Progenitor cell of endocrine pancreas (in vitro differentiated cells): ENCODE measurements at places on chromosomes 7 and 10. TPM values are rescaled to one million over a fixed set of nuclear protein-coding genes. Genes with fewer than 3 reads are reported as not detected.

The KLF14 gene
- 0.09 and 0.14 TPM in 2 replicates for total RNA-seq

The GJC3 gene
- total RNA-seq: 0.27 and 0.43 TPM in 2 replicates

The AQP1 gene
- total RNA-seq: 1.3 and 1.4 TPM in 2 replicates

The NPSR1 gene
- total RNA-seq: not detected in 2 replicates

The GIMAP6 gene
- not detected in 2 replicates for total RNA-seq

The P4HA1 gene
- total RNA-seq: 25.4 TPM in 2 replicates

The FFAR4 gene
- 0.07 and 0.13 TPM in 2 replicates for total RNA-seq

The HERPUD2 gene
- 37.4 and 39.1 TPM in 2 replicates for total RNA-seq

The CPA4 gene
- 4.9 and 5.1 TPM in 2 replicates for total RNA-seq

The REPIN1 gene
- total RNA-seq: 148 and 153 TPM in 2 replicates

The EIF3A gene
- total RNA-seq: 127 and 129 TPM in 2 replicates

GRCh38 chr7:17912536-17913235 lies 27.6 kb downstream of the SNX13 start:
- H3K4me3 ChIP-seq: no peak overlapping the region
- DNase-seq: no peak
- H3K27me3 ChIP-seq: no peaks in the 10 kb centered on the region
- H3K27ac ChIP-seq: no peak overlapping the region

DNA sequence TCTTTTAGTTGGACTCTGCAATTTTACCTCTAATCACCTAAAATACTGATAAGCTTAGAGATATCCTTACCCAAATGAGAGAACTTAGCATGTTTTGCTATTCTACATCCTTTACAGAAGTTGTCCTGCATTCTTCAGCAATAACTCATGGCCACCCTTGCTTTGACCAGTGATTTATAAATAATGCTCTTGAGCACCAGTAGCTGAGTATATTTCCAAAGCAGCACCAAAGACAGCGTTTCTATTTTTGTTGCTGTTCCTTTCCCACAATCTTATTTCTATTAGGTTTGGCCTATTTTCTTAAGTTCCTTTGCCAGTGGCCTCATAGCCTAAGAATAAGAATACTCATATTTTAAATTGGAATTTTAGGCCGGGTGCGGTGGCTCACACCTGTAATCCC lies 15.0 kb downstream of the ARPC1A start:
- no peak overlapping the region for H3K27ac ChIP-seq
- no peak overlapping the region for H3K4me3 ChIP-seq
- no peaks in the 10 kb centered on the region for H3K4me1 ChIP-seq
- H3K27me3 ChIP-seq: no peaks in the 10 kb centered on the region
- peaks cover 23% of the 10 kb centered on the region for H3K36me3 ChIP-seq
- no peak for DNase-seq

DNA sequence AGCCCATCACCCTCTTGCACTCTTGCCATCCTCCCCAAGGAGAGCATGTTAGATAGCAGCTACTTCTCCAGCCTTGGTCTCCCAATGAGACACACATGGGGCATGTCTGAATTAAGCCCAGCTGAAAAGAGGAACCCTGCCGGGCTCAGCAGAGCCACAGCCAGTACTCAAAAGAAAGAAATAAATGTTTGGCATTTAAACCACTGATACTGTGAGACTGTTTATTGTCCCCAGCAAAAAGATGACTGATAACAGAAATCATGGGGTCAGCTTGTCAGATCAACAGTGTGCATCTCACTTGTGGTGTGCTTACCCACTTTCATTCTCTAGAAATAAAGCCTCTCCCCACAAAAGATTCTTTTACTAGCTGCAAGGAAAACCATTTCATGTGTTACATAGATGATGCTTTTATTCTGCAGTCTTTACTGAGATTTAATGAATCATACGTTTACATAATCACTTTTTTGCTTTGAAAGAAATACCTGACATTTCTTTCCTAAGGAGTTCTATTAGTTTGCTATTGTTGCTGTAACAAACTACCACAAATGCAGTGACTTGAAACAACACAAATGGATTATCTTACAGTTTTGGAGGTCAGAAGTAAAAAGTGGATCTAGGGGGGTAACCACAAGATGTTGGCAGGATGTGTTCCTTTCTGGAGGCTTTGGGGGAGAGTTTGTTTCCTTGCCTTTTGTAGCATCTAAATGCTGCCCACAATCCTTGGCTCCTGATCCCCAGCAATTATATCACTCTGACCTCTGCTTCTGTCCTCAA lies 20.9 kb downstream of the ANKRD7 start:
- no peaks in the 10 kb centered on the region for H3K27me3 ChIP-seq
- H3K27ac ChIP-seq: no peak overlapping the region

DNA sequence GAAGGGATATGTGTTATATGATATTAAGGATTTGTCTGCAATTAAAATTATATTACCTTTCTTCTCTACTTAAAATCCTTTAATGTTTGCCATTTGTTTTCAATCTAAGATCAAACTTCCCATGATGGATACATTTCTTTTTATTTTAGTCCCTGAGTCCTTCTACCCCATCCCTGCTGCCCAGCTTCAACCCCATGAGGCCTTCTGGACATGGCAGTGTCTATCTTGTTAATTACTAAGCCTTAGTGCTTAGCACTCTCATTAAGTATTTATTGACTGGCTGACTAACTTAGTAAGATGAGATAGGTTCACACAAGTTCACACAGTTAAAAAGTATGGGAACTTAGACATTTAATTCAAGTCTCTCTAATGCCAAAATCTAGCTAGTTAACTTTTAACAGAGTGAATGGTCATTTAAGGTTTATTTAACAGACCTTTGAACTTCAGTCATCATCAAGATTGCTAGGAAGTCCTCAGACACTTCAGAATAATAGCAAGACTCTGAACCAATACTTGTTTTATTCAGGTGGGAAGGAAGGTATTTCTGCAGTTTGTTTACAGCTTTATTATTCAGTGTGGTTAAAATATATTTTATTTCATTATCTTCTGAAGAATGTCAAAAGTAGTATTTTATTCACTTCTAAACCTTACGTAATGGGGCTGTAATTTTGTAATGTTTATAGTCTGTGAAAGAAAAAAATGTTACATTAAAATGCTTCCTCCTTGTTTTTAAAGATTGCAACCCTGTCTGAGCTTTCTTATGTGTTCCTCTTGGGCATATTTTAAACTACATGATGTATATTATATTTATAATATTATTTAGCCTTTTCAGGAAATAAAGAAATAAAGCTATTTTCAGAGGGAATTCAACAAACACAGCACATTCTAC lies 848.9 kb downstream of the REEP3 start:
- H3K4me1 ChIP-seq: peaks cover 27% of the 10 kb centered on the region
- peaks cover 2% of the 10 kb centered on the region for H3K36me3 ChIP-seq
- peak overlapping the region; percentile 17 for H3K4me3 ChIP-seq
- peak overlapping the region; percentile 60 for H3K27ac ChIP-seq
- no peak for DNase-seq

- DNase-seq: no peak
- no peaks in the 10 kb centered on the region for H3K36me3 ChIP-seq
- H3K4me3 ChIP-seq: no peak overlapping the region
- no peak overlapping the region for H3K27ac ChIP-seq
- no peaks in the 10 kb centered on the region for H3K27me3 ChIP-seq
Observed at GRCh38 chr7:80941208-80941758, 22.4 kb upstream of the SEMA3C start.

- no peak for DNase-seq
- H3K27me3 ChIP-seq: no peaks in the 10 kb centered on the region
- H3K36me3 ChIP-seq: peaks cover 21% of the 10 kb centered on the region
- no peak overlapping the region for H3K4me3 ChIP-seq
- no peak overlapping the region for H3K27ac ChIP-seq
- no peaks in the 10 kb centered on the region for H3K4me1 ChIP-seq
Observed at GRCh38 chr7:155737590-155737989, 74.7 kb downstream of the SHH start.

- peaks cover 3% of the 10 kb centered on the region for H3K36me3 ChIP-seq
- DNase-seq: no peak
- H3K4me1 ChIP-seq: no peaks in the 10 kb centered on the region
- no peaks in the 10 kb centered on the region for H3K27me3 ChIP-seq
Observed at GRCh38 chr10:95864906-95865813, 42.6 kb upstream of the CC2D2B start.

DNA sequence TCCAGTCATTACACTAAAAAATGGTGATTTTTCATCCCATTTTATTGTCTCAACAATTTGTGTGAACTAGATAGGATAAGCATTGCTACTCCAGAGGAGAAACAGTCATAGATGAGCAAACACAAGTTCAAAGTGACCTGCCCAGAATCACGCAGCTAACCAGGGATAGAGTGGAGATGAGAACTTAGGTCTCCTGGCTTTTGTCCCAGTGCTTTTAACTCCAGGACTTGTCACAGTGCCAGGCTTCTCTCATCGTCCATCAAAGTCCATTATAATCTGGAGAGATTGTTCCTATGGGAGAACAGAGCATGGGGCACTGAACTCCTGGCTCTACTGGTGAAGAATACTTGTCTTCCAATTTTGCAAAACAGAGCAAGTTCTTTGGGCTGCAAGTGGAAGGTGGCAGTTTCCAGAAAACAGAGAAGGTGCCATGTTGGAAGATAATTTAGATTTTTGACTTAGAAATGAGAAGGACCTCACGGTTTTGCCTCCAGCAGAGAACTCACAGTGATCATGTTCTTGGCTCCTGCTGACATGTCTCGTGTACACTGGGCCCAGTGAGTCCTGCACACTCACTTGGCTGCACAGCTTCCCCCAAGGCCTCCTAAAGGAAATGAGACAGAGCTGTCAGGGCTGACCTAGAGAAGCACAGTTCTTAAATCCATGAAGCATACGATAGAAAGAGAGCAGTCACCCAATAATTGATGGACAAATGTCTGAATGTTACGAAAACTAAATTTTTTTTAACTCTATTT lies 322.9 kb upstream of the NRP1 start:
- no peaks in the 10 kb centered on the region for H3K4me1 ChIP-seq
- peaks cover 4% of the 10 kb centered on the region for H3K36me3 ChIP-seq
- DNase-seq: no peak
- H3K27ac ChIP-seq: no peak overlapping the region
- H3K27me3 ChIP-seq: peaks cover 11% of the 10 kb centered on the region

GRCh38 chr10:7302930-7303557 lies 107.8 kb downstream of the SFMBT2 start:
- peaks cover 7% of the 10 kb centered on the region for H3K4me1 ChIP-seq
- peaks cover 17% of the 10 kb centered on the region for H3K27me3 ChIP-seq

DNA sequence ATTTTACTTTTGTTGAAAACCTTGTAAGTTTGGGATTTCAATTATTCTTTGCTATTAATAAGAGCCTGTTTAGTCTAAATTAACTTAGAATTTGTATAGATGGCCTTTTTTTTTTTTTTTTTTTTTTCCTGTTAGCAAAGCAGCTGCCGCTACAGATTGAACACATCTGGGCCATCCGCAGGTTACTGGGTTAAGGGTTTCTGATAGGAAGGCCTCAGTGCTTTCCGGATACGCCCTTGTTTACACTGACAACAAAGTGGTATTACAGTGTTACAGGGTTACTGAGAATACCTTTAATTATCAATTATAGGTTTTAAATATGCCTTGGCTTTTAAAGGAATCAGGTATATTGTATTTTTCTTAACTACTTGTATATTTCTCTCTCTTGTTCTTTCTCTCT lies 76.8 kb downstream of the PTN start:
- H3K27ac ChIP-seq: no peak overlapping the region
- H3K36me3 ChIP-seq: peaks cover 2% of the 10 kb centered on the region
- no peaks in the 10 kb centered on the region for H3K27me3 ChIP-seq
- H3K4me3 ChIP-seq: no peak overlapping the region
- DNase-seq: no peak
- H3K4me1 ChIP-seq: peaks cover 5% of the 10 kb centered on the region

GRCh38 chr7:26183545-26184280 lies 16.8 kb downstream of the HNRNPA2B1 start:
- H3K4me1 ChIP-seq: peaks cover 20% of the 10 kb centered on the region
- no peak overlapping the region for H3K4me3 ChIP-seq
- H3K27ac ChIP-seq: peak overlapping the region; percentile 76

DNA sequence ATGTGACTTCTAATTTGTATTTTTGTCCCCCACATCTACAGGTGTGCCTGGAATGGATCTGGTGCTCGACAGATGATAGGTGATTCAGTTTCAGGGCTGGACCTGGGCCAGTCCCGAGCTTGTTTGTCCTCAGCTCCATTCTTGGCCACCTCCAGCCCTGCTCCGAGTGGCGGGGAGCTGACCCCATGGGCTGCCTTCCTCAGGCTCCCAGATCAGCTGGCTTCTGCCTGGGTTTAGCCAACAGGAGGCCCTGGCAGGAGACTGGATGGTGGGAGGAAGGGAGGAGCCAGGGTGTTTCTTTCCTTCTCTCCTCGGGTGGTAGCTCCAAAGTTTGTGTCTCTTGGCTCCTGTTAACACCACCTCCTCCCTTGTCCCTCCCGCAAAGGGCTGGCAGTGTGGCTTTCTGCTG lies 75.2 kb downstream of the CDH23 start:
- H3K4me1 ChIP-seq: no peaks in the 10 kb centered on the region
- no peak overlapping the region for H3K27ac ChIP-seq
- H3K36me3 ChIP-seq: no peaks in the 10 kb centered on the region
- H3K4me3 ChIP-seq: no peak overlapping the region
- no peak for DNase-seq

GRCh38 chr7:76426246-76426645 lies 1.5 kb downstream of the ZP3 start:
- no peak overlapping the region for H3K27ac ChIP-seq
- no peak overlapping the region for H3K4me3 ChIP-seq
- H3K36me3 ChIP-seq: no peaks in the 10 kb centered on the region
- no peak for DNase-seq
- peaks cover 11% of the 10 kb centered on the region for H3K4me1 ChIP-seq
- peaks cover 3% of the 10 kb centered on the region for H3K27me3 ChIP-seq

DNA sequence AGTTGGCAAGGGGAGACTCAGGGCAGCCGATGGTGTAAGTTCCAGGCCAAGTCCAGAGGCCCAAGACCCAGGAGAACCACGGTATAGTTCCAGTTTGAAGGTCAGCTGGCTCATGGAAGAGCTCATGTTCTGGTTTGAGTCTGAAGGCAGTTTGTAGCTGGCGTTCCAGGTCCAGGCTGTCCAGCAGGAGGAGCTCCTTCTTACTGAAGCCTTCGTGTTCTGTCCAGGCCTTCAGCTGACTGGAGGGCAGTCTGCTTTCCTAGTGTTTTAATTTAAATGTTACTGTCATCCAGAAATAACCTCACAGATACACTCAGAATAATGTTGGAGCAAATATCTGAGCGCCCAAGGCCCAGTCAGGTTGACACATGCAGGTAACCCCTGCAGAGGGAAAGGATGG lies 4.2 kb downstream of the SUN1 start:
- H3K4me3 ChIP-seq: no peak overlapping the region
- no peaks in the 10 kb centered on the region for H3K27me3 ChIP-seq
- H3K36me3 ChIP-seq: peaks cover 19% of the 10 kb centered on the region
- H3K4me1 ChIP-seq: peaks cover 10% of the 10 kb centered on the region
- DNase-seq: no peak

GRCh38 chr7:38335128-38335491 lies 61.7 kb upstream of the TARP start:
- peak overlapping the region; percentile 31 for H3K27ac ChIP-seq
- H3K36me3 ChIP-seq: no peaks in the 10 kb centered on the region
- H3K27me3 ChIP-seq: no peaks in the 10 kb centered on the region

- no peaks in the 10 kb centered on the region for H3K36me3 ChIP-seq
- H3K27me3 ChIP-seq: peaks cover 35% of the 10 kb centered on the region
- no peak overlapping the region for H3K27ac ChIP-seq
- peak; percentile 73 for DNase-seq
- H3K4me1 ChIP-seq: no peaks in the 10 kb centered on the region
- H3K4me3 ChIP-seq: no peak overlapping the region
Observed at GRCh38 chr10:30687698-30688213, 58.2 kb upstream of the LYZL2 start.
